HT-29 (cell line): ENCODE measurements at places on chromosomes 11 and 22. TPM values are rescaled to one million over a fixed set of nuclear protein-coding genes. Genes with fewer than 3 reads are reported as not detected.

Gene RAG1
- total RNA-seq = 0.05 and 0.18 TPM in 2 replicates

Gene IL17REL
- 0.03 and 0.13 TPM in 2 replicates for total RNA-seq

Gene CHRM4
- total RNA-seq = 0.05 and 0.70 TPM in 2 replicates

Gene CBLIF
- not detected in 2 replicates for total RNA-seq

Gene C22orf42
- not detected in 2 replicates for total RNA-seq

Gene UPK3A
- total RNA-seq = 4.7 and 6.0 TPM in 2 replicates

Gene RAG2
- total RNA-seq = not detected in 2 replicates

Gene P4HA3
- total RNA-seq = not detected in 2 replicates

Gene SMIM35
- not detected in 2 replicates for total RNA-seq

Gene PRR33
- total RNA-seq = not detected in 2 replicates

Gene SLCO2B1
- 0.55 and 1.9 TPM in 2 replicates for total RNA-seq

Gene ANO5
- total RNA-seq = not detected in 2 replicates

Gene NXPE1
- total RNA-seq = not detected in 2 replicates

Gene LINC01488
- not detected in 2 replicates for total RNA-seq

Gene UBTFL1
- total RNA-seq = not detected in 2 replicates

Gene SYT13
- 10.1 and 17.6 TPM in 2 replicates for total RNA-seq

Gene POU2AF2
- 6.3 and 6.5 TPM in 2 replicates for total RNA-seq

Gene FAM227A
- total RNA-seq = 1.5 and 2.7 TPM in 2 replicates

Gene TYR
- not detected in 2 replicates for total RNA-seq

Gene STX5
- 64.6 and 80.6 TPM in 2 replicates for total RNA-seq

Gene CCDC34
- 7.1 and 10.1 TPM in 2 replicates for total RNA-seq

Gene RASSF10
- 32.4 and 33.8 TPM in 2 replicates for total RNA-seq

Gene ELFN2
- 0.03 TPM in 1 of 2 replicates, not detected in the other for total RNA-seq

Gene TRIM22
- 0.33 TPM in 1 of 2 replicates, not detected in the other for total RNA-seq

Gene AASDHPPT
- total RNA-seq = 27.0 and 29.7 TPM in 2 replicates

Gene SLN
- not detected in 2 replicates for total RNA-seq

Gene TNNT3
- total RNA-seq = 0.23 TPM in 1 of 2 replicates, not detected in the other

Gene OR4A16
- total RNA-seq = not detected in 2 replicates

Gene SYT12
- total RNA-seq = 0.42 and 1.7 TPM in 2 replicates

Gene DSCAML1
- 0.31 TPM in 1 of 2 replicates, not detected in the other for total RNA-seq

Gene GNAZ
- 3.1 and 6.0 TPM in 2 replicates for total RNA-seq

Gene GRAP2
- total RNA-seq = not detected in 2 replicates

Gene PGA4
- 1.0 TPM in 1 of 2 replicates, not detected in the other for total RNA-seq

Gene KIAA1671
- total RNA-seq = 9.0 and 11.2 TPM in 2 replicates

Gene ASPHD2
- total RNA-seq = 0.16 and 0.20 TPM in 2 replicates

Gene CARD10
- 32.7 and 50.4 TPM in 2 replicates for total RNA-seq

Gene SCUBE2
- total RNA-seq = not detected in 2 replicates

Gene CFAP300
- total RNA-seq = 3.8 and 7.4 TPM in 2 replicates

Gene LRRC10B
- total RNA-seq = 6.3 and 7.7 TPM in 2 replicates
